ENCODE measurements at places on chromosomes 6 and 20.

GRCh38 chr20:52056203-52057062, 135.1 kb downstream of the ZFP64 start:
- no peak for DNase-seq

DNA sequence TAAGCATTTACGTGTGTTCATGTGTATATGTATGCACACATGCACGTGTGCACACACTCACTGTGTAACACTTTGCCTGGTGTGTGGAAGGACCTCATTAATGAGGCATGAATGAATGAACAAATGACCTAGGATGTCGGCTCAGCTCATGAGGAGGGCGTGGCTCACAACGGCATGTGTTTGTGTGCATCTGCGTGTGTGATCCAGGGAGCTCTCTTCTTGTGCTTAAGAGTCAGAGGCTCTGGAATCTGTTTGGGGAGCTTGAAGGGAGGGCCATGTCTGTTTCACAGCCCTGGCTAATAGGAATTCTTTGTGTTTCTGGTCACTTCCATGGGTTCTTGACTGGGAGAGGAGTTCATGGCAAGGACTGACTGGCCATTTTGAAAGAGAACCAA, 32.7 kb downstream of the TOX2 start:
- DNase-seq, result no peak

DNA sequence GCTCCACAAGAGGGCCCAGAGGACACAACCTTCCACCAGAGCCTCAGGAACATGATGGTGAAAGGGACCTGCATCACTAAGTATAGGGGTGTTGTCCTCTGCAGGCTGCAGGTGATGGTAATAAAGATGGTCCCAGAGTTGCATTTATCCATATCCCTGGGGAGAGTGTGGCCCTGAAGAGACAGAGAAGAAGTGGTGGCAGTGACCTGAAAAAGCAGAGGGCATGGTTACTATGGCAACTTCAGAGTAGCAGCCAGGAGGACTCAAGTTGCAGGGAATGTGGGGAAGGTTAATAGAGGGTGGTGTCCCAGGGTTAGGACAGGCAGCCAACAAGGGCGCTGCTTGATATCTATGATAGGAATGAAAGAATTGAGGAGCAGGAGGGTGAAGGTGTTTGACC, 57.1 kb downstream of the HLA-A start:
- no peak for DNase-seq

GRCh38 chr6:30885481-30885998, 1.2 kb downstream of the DDR1 start:
- no peak for DNase-seq

Measured in CD4-positive, alpha-beta T cell (primary cell).